CD4-positive, CD25-positive, alpha-beta regulatory T cell (primary cell): ENCODE measurements at places on chromosomes 16 and 17. TPM values are rescaled to one million over a fixed set of nuclear protein-coding genes. Genes with fewer than 3 reads are reported as not detected.

WFDC1 gene
- not detected for total RNA-seq

KRTAP2-2 gene
- not detected for total RNA-seq

C16orf89 gene
- not detected for total RNA-seq

GRCh38 chr17:57945996-57946797 lies 9.0 kb downstream of the CUEDC1 start:
- H3K4me3 ChIP-seq: peak overlapping the region; percentile 75
- peak overlapping the region; percentile 15 for H3K27ac ChIP-seq
- no peak for DNase-seq
- H3K4me1 ChIP-seq: peaks cover 14% of the 10 kb centered on the region
- no peaks in the 10 kb centered on the region for H3K27me3 ChIP-seq

DNA sequence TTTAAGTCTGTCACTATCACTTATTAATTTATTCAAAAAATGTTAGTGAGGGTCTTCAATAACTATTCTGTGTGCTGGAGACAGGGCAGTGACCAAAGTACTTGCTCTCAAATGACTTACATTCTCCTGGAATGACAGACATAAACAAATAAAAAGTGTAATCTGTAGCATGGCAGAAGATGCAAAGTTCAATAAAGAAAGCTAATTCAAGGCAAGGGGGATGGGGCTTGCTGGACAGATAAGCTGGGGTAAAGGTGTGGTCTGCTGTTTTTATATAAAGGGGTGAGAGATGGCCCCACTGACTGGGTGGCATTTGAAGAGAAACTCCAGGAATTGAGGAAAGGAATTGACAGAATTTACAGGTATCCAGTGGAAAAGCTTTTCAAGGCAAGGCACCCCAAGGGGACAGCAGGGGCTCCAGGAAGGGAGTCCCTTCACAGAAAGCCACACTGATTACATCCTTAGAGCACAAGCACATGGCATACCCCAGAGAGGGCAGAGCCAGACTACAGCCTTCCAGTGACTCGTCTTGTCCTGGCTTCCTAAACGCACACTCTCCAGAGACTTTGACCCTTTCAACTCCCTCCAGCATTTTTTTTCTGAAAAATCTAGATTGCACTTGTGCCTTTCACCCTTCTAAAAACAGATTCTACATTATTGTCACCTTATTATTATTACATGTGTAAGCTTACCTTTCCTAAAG lies 123.7 kb upstream of the HS3ST3A1 start:
- H3K4me3 ChIP-seq: no peak overlapping the region
- H3K4me1 ChIP-seq: no peaks in the 10 kb centered on the region
- no peak for DNase-seq
- H3K27me3 ChIP-seq: peaks cover 1% of the 10 kb centered on the region
- H3K36me3 ChIP-seq: no peaks in the 10 kb centered on the region

DNA sequence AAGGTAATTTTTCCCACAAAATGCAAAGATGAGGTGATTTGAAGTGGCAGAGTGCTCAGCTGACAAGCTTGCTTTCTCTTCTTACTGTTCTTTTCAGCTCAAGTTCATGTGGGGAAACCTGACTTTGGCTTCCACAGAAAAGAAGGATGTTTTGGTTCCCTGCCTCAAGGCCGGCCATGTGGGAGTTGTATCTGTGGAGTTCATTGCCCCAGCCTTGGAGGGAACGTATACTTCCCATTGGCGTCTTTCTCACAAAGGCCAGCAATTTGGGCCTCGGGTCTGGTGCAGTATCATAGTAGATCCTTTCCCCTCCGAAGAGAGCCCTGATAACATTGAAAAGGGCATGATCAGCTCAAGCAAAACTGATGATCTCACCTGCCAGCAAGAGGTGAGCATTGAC lies 18.4 kb upstream of the TMEM106A start:
- peaks cover 89% of the 10 kb centered on the region for H3K36me3 ChIP-seq
- no peak overlapping the region for H3K4me3 ChIP-seq
- no peaks in the 10 kb centered on the region for H3K27me3 ChIP-seq
- DNase-seq: no peak

DNA sequence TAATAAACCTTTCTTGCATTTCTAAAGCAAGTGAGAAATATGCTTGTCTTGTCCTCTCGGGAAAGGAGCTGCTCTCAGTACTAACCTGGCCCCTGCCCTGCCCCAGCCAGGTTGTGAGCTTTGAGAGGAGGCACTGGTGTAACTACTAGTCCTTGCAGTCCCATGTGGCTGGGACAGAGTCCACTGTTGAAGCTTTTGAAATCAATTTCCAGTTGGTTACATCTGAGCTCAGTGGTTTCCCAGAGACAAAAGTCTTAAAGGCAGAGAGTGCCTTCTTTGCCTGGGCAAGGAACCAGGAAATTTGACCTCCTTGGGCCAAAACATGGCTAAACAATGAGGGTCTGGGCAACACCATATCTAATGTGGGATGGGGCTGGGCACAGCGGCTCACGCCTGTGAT lies 48.7 kb downstream of the GSG1L start:
- H3K27ac ChIP-seq: no peak overlapping the region
- H3K27me3 ChIP-seq: no peaks in the 10 kb centered on the region
- no peak overlapping the region for H3K4me3 ChIP-seq
- no peak for DNase-seq
- no peaks in the 10 kb centered on the region for H3K36me3 ChIP-seq

DNA sequence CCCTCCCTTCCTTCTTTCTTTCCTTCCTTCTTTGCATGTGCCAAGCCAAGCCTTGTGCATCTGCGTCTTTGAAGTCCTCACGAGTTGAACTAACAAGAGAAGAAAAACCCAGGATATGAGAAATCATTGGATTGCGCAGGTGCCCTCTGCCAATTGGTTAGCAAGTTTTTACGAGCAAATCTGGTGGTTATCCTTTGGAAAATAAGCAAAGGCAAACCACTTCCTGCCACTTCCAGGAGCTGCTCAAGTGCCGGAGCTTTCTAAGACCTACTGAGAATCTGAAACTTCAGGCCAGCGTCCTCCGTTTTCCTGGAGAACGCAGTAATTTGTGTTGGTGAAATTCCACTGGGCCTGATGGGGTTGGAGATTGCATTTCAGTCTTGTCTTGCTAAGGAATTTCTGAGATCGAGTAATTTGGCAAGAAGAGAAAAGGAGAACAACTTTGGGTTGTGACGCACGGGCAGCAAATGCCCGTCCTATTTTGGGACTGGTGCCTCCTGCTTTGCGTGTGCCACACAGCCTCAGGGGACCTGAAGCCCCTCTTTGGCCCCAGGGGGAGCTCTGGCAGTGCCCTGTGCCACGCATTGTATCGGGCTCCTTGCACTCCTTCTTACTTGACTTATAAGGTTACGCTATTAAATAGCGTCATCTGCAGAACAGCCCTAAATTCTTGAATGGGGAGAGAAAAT lies 56.4 kb downstream of the CMIP start:
- no peaks in the 10 kb centered on the region for H3K4me1 ChIP-seq
- no peak for DNase-seq
- H3K36me3 ChIP-seq: no peaks in the 10 kb centered on the region
- no peak overlapping the region for H3K4me3 ChIP-seq
- no peaks in the 10 kb centered on the region for H3K27me3 ChIP-seq

DNA sequence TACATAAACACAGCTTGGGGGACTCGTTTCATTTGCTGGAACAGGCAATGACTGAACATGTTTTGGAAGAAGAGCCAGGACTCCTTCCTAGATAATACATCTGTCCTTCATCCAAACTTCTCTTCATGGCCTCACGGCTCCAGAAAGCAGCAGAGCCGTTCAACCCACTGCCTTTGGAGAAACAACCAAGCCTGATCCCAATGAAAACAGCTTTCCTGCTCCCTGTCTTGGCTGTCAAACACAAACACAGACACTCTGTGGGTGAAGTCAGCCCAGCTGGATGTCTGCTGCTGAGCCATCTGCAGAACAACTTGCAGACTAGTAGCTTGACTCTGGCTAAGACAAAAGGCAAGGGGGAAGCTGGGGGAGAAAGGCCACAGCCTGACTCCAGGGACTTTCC lies 345.1 kb upstream of the PSMD7 start:
- H3K4me3 ChIP-seq: no peak overlapping the region
- H3K4me1 ChIP-seq: no peaks in the 10 kb centered on the region
- DNase-seq: no peak
- H3K27me3 ChIP-seq: no peaks in the 10 kb centered on the region
- H3K27ac ChIP-seq: no peak overlapping the region
- no peaks in the 10 kb centered on the region for H3K36me3 ChIP-seq

GRCh38 chr17:36546418-36547093 lies 1.8 kb downstream of the GGNBP2 start:
- DNase-seq: peak; percentile 51
- H3K4me3 ChIP-seq: peak overlapping the region; percentile 97
- peaks cover 65% of the 10 kb centered on the region for H3K4me1 ChIP-seq

- H3K4me1 ChIP-seq: no peaks in the 10 kb centered on the region
- H3K27me3 ChIP-seq: no peaks in the 10 kb centered on the region
- DNase-seq: no peak
Measured at GRCh38 chr17:17926840-17927449, 45.3 kb downstream of the TOM1L2 start.

DNA sequence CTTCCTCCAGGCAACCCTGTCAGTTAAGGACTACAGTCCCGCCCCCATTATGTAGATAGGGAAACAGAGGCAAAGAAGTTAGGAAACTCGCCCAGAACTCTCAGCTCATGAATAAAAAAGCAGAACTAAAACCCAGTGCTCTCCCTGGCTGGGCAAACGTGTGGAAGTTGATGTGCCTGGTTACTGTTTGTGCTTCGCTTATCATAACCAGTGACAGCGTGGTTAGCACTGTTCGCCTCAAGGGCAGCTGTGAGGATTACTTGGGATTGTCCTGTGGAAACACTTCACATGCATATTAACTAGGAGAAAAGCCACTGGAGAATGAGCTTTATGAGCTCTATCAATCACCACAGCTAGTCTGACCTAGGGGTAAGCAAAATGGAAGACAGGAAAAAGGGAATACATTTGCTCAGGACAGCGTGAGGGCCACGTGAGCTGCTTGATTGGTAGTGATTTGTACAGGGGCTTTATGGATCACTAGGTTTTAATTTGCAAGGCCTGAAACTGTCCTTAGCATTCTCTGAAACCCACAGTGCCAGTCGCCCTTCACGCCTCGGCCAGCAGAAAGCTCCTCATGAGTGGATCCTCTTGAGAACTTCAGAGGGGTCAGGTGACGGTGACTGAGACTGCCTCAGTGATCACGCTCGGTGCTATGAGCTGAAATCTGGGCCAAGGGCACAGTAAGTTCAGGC lies 19.9 kb downstream of the CYB5D2 start:
- no peak overlapping the region for H3K27ac ChIP-seq
- DNase-seq: no peak
- H3K36me3 ChIP-seq: peaks cover 38% of the 10 kb centered on the region

DNA sequence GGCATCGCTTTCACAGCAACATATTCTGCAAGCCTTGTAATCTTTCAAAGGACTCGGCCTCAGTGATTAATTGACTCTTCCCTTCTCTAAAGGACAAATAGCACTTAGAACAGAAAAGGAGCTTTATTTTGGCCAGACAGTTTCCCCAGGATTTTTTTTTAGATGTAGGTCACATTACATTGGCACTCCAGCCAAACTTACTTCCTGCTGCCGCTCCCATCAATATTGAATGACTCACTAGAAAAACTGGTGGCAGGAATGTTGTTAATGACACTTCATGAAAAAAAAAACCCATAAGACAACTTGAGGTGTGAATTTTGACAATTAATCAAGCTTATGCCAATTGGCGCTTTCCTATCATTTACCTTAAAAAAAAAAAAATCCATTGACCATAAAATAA lies 432.6 kb downstream of the TOX3 start:
- H3K27me3 ChIP-seq: no peaks in the 10 kb centered on the region
- DNase-seq: no peak
- no peaks in the 10 kb centered on the region for H3K4me1 ChIP-seq
- no peaks in the 10 kb centered on the region for H3K36me3 ChIP-seq

GRCh38 chr16:87551487-87551886 lies 50.8 kb upstream of the JPH3 start:
- no peak overlapping the region for H3K4me3 ChIP-seq
- no peaks in the 10 kb centered on the region for H3K4me1 ChIP-seq
- no peaks in the 10 kb centered on the region for H3K36me3 ChIP-seq
- no peak overlapping the region for H3K27ac ChIP-seq
- H3K27me3 ChIP-seq: no peaks in the 10 kb centered on the region

GRCh38 chr17:2624292-2624731 lies 30.9 kb downstream of the PAFAH1B1 start:
- no peak for DNase-seq
- H3K27me3 ChIP-seq: no peaks in the 10 kb centered on the region
- no peak overlapping the region for H3K27ac ChIP-seq
- no peak overlapping the region for H3K4me3 ChIP-seq
- H3K36me3 ChIP-seq: peaks cover 10% of the 10 kb centered on the region
- H3K4me1 ChIP-seq: peaks cover 26% of the 10 kb centered on the region

DNA sequence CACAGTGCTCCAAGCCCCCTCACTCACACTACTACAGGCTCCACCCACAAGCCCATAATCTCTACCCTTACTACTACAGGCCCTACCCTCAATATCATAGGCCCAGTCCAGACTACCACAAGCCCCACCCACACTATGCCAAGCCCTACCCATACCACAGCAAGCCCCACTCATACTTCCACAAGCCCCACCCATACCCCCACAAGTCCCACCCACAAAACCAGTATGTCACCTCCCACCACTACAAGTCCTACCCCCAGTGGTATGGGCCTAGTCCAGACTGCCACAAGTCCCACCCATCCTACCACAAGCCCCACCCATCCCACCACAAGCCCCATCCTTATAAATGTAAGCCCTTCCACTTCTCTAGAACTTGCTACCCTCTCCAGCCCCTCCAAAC lies 13.8 kb downstream of the RIPOR1 start:
- H3K36me3 ChIP-seq: peaks cover 7% of the 10 kb centered on the region
- H3K4me1 ChIP-seq: peaks cover 30% of the 10 kb centered on the region
- H3K27ac ChIP-seq: no peak overlapping the region
- H3K4me3 ChIP-seq: no peak overlapping the region

DNA sequence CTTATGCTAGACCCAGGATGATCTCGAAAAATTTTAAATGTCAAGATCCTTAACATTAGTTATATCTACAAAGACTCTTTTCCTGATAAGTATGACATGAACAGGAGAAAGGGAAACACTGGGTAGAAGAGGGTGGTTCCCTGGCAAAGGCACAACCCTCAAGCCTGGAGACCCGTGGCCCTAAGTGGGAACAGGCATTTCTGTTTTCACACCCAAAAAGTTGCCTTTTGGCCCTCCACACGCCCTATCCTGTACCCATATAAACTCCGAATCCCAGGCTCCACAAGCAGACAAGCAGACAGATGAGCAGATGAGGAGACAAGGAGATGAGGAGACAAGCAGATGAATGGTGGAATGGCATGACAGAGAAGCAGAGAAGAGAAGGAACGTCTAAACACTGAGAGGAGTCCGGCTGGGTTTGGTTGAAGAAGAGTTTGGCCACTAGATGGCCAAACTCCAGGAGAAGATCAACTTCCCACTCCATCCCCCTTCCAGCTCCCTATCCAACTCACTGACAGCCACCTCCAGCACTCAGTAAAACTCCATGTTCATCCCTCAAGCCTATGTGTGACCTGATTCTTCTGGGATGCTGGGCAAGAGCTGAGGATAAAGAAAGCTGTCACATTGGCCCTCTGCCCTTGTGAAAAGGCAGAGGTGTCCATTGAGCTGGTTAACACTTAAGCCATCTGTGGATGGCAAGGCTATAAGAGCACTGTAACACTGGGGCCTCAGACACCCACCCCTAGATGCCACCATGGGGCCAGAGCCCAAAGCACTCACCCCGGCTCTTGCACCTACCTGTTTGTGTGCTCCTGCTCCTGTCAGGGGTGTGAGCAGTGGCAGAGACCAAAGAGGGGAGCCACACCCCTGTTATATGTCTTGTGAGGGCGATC lies 139.6 kb upstream of the FAM20A start:
- no peak for DNase-seq
- H3K27me3 ChIP-seq: peaks cover 9% of the 10 kb centered on the region
